ENCODE measurements at places on chromosomes 3 and 15.

GRCh38 chr3:184345317-184346144, 8.1 kb downstream of the FAM131A start:
- no peak for DNase-seq

GRCh38 chr3:126067959-126068358, 16.0 kb downstream of the SLC41A3 start:
- DNase-seq, result no peak

- no peak for DNase-seq
Measured at GRCh38 chr3:129567176-129567705, 24.3 kb downstream of the H1-8 start.

- DNase-seq, result peak; percentile 17
Measured at GRCh38 chr15:65028338-65028737, 1.1 kb downstream of the MTFMT start.
